Osteocyte (in vitro differentiated cells): ENCODE measurements at places on chromosomes 4 and X.

- DNase-seq: no peak
Observed at GRCh38 chr4:34469516-34469915, 1774.8 kb downstream of the ARAP2 start.

- no peak for DNase-seq
Observed at GRCh38 chrX:15874672-15875071, 20.1 kb upstream of the AP1S2 start.

GRCh38 chr4:184423003-184423686 is 51.2 kb downstream of the IRF2 start:
- no peak for DNase-seq

DNA sequence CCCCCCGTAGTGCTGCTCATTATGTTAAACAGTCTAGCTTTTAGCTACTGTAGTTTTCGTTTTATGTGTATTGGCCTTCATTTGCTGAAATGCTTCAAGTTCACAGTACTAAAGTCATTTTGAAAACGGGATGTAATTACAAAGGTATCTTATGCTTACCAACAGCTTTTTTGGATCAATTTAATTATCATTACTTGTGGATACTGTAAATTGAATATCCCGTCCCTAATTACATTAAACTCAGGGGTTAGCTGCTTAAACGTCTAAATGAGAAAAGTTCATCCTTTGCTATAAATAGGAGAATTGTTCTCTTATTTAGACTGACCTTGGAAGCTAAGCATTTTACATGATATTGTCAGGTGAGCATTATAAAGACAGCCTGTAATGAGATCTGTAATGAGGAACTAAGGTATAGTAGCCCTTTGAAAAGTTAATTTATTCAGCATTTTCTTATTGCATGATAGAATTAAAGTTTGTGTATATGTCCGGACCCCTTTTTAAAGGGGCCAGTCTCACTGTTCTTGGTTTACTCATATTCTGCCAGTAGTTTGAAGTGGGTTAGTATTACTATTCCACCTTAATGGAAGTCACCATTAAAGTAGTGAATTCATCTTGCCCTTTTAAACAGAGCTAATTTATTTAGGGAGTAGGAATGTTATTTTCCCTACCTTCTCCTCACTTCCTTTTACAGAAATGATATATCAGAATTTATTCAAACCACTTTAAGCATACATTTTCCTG is 252.6 kb downstream of the TENM3 start:
- DNase-seq: no peak

GRCh38 chr4:86283371-86283770 is 76.5 kb downstream of the MAPK10 start:
- DNase-seq: no peak
